ENCODE measurements at places on chromosomes 5 and 9.

DNA sequence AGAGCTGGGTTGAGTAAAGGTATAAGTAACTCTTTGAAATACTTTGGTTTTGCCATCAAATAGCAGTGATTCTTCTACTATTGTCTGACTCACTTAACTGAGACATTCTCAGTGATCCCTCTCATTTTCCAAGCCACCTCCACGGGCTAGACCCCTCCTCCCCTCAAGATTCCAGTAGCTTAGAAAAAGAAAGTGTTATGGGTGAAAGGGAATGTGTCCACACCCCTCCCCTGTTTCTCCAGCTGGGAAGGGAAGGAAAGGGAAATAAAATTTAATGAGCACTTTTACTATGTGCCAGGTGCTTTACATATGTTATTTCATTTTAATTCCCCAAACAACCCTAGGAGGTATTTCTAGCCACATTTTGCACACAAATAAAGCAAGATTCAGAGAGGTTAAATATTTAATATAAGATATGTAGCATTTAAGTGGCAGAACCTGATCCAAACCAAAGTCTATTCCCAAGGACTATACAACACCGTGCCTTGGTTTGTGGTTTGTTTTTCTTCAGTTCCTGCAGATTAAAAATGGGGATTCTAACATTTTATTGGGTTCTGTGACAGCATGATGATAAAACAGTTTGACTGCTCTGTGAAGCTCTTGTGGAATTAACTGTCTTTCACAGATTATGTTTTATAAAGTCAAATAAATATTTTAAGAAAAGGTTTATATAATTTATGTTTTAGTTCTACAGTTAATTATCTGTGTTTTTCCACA, 135.9 kb downstream of the ZSWIM6 start:
- no peak for DNase-seq

GRCh38 chr5:82351754-82352145, 73.6 kb upstream of the RPS23 start:
- no peak for DNase-seq

GRCh38 chr5:2669913-2670312, 81.6 kb downstream of the IRX2 start:
- no peak for DNase-seq

- DNase-seq, result peak; percentile 72
These were observed 3.2 kb downstream of the PIP5KL1 start for GRCh38 chr9:127927201-127927987.

- no peak for DNase-seq
These were observed 185.6 kb upstream of the DMRT1 start for GRCh38 chr9:655875-656274.

DNA sequence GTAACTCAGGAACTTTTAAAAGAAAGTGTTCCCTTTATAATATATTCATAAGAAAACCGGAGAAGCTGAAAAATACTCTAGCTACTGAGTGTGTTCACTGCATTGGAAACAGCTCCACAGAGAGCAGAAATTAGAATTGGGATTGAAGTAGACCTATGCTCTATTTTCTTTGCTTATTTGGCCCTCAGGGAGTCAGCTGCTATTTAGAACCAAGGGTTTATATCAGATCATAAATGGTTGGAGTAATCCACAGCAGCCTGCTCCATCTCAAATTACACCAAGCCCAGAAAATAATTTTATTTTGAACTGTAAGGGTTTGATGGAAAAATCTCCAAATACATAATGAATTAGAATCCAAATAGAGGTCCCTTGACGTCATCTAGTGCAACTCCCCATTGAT, 202.6 kb downstream of the ADAMTSL1 start:
- no peak for DNase-seq

DNA sequence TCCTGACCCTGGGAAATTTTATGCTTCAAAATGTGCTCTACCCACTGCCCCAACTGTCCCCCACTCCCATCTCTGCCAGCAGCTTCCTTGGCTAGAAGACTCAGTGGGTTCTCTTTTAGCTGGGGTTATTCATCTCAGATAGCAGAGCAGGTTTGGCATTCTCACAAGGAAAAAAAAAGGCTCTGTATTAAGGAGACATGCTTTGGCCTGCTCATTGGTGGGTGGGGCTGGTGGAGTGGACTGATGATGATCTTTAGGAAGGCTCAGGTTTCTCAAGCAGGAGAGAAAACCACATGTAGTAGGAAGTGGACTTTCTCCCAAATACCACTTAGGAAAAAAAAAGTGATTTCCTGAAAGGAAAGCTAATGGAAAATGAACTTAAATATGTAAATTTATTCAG, 279.2 kb upstream of the ZNF462 start:
- DNase-seq, result no peak

GRCh38 chr5:56415356-56415765, 182.2 kb upstream of the ANKRD55 start:
- no peak for DNase-seq

DNA sequence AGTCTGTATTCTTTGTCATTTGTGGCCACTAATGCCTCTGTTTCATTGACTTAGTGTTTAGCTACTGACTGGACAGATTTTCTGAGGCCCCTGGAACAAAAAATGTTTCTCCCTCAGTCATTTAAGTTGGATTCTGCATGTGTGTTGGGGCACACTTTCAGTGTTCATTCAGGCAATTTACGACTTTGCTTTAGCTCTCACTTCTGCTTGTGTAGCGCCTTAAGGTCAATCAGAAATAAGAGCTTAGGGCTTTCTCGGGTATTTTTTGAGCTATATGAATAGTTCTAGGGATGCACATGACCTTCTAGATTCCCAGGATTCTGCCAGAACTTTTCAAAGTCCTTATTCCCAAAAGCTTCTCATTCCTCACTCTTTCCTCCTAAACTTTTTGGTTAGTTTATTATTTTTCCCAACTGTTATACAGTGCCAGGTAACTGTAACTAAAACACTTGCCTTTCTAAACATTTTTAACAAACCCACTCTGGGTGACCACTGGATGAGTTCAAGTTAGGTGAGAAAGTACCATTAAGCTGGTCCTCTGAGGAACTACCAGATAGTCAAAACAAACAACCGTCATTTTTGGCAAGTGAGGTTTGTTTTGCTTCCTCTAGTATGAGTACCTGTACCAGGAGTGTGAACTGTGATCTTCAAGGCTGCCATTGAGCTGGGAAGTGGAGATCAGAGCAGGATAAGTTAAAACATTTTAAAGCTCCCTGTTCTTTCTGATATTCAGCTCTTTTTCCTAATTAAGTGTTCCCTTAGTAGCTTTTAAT, 571.3 kb upstream of the TLE4 start:
- DNase-seq, result no peak

GRCh38 chr9:5976674-5977397, 38.6 kb downstream of the RANBP6 start:
- DNase-seq, result no peak

DNA sequence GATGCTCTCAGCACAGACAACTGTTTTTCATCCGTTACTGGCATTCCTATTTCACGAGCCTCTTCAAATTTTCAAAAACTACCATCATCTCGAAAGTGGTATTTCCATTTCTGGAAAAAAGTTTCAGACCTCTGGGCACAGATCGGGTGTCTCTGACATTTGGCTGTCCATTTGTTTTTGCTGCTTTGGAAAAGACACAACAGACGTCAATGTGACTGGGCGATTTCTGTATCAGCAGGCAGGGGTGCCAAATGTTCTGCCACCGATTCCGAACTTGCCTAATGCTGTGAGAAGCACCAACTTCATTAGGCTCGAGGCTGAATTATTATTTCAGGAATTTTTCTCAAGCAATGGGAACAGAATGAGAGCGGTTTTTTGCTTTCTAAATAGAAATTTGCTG, 105.6 kb downstream of the ARSB start:
- DNase-seq, result no peak
